ENCODE measurements at places on chromosomes 6 and 20.

DNA sequence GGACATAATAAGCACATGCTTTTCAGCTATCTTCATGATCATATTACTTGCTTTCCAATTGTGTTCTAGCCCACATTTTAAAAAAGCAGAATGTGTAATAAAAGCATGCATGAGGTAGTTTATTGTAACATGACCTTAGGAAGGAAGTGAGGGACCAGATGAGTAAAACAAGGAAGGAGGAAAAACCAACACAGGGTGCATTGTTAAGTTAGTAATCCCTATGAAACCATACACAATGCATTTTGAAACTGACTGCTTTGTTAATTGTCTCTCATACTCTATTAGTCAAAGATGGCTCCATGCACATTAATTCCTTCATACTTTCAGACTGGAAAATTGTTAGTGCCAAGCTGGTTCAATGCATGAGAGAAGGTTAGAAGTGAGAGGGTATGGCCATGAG, 37.7 kb upstream of the CENPW start:
- no peak for DNase-seq

- DNase-seq, result peak; percentile 57
These were observed 75.4 kb upstream of the LAMA2 start for GRCh38 chr6:128807577-128807976.

- DNase-seq, result no peak
These were observed 93.3 kb upstream of the MARCKS start for GRCh38 chr6:113763876-113764275.

DNA sequence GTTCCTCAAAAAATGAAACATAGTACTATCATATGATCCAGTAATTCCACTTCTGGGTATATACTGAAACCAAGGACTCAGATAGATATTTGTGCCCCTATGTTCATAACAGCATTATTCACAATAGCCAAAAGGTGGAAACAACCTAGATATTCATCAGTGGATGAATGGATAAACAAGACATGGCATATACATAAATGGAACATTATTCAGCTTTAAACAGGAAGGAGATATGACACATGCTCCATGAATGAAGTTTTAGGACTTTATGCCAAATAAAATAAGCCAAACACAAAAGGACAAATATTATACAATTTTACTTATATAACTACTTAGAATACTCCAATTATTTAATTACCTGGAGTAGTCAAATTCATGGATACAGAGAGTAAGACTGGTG, 16.4 kb downstream of the PLCB1 start:
- DNase-seq, result no peak

GRCh38 chr6:2855061-2855519, 13.4 kb upstream of the SERPINB1 start:
- no peak for DNase-seq

GRCh38 chr6:87431263-87431662, 23.5 kb downstream of the CFAP206 start:
- no peak for DNase-seq

- no peak for DNase-seq
These were observed 126.1 kb downstream of the LRRC1 start for GRCh38 chr6:53920881-53921280.

- DNase-seq, result no peak
These were observed at the start of gene SLC12A5 for GRCh38 chr20:46028772-46029371. Gene SLC12A5 (plus strand): TSS chr20:46029215. CDS start chr20:46029345, 130 bp downstream.

- DNase-seq, result no peak
These were observed 297.1 kb upstream of the RIMS1 start for GRCh38 chr6:71589254-71589653.

- peak; percentile 20 for DNase-seq
These were observed 14.9 kb downstream of the NEDD9 start for GRCh38 chr6:11217360-11218101.

- DNase-seq, result no peak
These were observed 220.0 kb downstream of the GRIK2 start for GRCh38 chr6:101613556-101613955.

DNA sequence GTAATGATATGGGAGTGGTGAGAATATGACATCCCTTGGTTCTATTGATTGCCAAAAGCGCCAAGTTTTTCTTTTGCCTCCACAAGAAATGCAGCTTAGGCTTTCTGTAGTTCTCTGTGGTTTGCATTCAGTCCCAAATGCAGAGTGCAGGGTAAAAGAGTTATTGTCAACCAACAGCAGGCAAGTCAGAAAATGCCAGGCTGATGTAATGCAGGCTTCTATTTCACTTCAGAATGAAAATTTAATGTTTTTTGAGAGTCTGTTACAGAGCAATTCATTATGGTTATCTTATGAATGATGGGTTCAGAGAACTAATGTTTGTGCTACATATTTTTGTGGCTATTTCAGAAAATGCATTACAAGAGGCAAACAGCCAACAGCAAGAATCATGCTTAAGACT, 293.5 kb downstream of the CENPW start:
- peak; percentile 42 for DNase-seq

GRCh38 chr6:167233490-167233889, 57.6 kb upstream of the UNC93A start:
- no peak for DNase-seq

- DNase-seq, result peak; percentile 59
These were observed 158.8 kb downstream of the CDK19 start for GRCh38 chr6:110656492-110656891.

- peak; percentile 10 for DNase-seq
These were observed 58.5 kb upstream of the ATXN1 start for GRCh38 chr6:16819752-16820151.

DNA sequence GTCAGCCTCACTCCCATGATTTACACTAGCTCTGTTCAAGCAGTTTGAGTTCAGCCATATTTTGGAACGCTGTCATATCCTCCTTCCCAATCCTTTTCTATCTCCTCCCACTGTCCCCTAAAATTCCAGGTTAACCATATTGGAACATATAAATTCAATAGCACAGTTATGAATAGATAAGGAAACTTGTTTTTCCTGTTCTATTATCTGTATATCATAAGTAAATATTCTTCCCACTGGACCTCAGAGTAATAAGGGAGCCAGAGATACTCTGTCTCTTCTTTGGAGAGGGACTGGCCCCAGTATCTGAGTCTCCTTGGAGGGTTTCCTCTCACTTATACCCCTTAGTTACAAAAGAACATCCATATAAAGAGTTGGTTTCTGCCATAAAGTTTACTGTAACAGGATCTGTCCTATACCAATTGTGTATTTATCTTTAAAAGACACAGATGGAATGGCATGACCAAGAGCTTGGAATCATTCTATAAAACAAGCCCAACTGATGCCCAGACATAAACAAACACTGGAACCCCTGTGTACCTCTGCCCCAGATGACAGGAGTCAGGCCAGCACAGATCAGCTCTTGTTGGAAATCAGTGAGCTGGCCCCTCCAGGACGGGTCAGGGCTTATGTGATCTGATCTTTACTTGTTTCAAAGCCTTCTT, 67.1 kb downstream of the EPB41L2 start:
- no peak for DNase-seq

- DNase-seq, result peak; percentile 64
These were observed 36.9 kb upstream of the FANCE start for GRCh38 chr6:35415065-35415891.

DNA sequence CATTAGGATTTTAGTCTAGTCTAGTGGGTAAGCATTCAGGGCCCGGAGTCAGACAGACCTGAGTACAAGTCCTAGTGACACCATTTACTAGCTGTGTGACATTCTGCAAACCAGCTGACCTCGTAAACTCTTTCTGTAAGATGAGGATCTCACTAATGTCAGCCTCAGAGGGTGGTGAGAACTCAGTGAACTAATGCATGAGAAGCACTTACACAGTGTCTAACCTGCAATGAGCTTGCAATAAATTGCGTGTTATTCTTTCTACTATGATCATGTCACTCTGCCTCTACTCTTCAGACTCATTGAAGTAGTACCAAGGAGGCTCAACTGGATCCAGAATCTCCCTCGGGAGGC, 41.1 kb upstream of the ZNF831 start:
- DNase-seq, result no peak

DNA sequence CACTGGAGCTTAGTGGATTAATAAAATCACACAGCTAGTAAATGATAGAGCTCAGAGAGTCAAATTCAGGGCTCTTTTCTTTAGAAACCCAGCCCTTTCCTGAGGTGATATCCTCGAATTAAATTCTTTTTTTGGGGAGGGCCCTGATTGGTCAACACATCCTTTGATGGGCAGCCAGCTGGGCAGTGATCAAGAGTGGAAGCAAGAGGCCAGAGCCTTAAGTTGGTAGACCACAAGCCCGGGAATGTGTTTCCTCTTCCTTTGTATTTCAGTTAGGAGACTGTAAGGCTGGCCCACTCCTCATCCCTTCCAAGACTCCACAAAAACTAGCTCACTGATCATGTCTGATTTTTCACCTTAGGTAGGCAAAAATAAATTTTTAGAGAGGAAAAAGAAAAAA, 640.5 kb downstream of the DHX35 start:
- no peak for DNase-seq

DNA sequence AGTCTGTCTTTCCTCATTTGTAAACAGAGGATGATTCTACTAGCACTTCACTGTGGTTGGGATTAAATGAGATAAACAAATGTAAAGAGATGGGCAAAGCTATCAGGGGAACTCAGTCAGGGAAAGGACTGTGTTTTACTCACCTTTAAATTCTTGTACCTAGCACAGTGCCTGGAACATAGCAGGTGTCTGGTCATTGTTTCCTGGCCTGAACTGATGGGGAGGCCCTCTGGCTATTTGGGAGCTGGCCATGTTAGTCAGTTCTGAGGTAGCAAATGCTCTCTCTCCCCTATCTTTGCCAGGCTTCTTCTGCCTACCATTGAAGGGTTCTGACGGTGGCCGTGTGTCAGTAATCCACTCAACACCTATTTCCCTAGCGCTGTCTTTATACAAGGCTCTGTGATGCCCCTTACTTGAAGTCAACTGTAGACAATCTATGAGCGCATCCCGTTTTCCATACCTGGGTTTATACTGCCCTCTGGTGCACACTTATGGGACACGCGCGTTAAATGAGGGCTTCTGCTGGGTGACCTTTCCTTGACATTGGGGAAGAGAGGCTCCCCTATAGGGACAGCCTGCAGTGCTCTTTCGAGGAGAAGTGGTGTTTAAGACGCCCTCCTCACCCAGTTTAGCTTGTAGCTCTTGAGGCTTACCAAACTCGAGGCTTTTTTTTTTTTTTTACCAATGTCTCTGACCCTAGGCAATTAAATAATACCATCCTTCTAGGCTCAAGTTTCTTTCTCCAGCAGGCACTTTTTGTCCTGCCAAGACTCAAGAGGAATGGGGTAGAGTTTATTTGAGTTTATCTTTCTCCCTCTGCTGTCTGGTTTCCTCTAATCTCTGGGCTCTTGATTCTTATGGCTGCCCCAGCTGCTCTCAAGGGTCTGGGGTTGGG, 4.0 kb upstream of the SPATS1 start:
- peak; percentile 84 for DNase-seq

GRCh38 chr20:32236048-32236533, 28.4 kb downstream of the POFUT1 start:
- no peak for DNase-seq

- DNase-seq, result no peak
These were observed 79.9 kb upstream of the MPC1 start for GRCh38 chr6:166462461-166463135.

DNA sequence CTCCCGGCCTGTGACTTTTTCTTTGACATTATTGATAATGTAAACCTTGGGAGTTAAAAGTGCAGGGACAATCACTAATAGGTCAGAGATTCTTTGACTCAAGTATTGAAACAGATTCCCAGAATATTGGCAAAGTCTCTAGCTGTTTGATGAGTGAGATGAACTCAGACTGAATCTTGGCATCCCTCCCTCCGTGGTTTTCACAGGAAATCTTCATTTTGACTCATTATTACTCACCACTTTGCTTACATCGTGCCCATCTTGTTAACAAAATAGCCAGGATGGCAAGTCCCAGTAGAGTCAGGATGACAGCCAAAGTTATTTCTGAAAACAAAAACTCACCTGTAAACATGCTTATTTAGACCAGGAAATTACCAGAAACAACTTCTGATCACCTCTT, 2.0 kb downstream of the TSBP1 start:
- DNase-seq, result no peak

- no peak for DNase-seq
These were observed 43.6 kb upstream of the IL17A start for GRCh38 chr6:52142556-52142955.
